Foreskin fibroblast (primary cell): ENCODE measurements at places on chromosomes 7 and 10.

DNA sequence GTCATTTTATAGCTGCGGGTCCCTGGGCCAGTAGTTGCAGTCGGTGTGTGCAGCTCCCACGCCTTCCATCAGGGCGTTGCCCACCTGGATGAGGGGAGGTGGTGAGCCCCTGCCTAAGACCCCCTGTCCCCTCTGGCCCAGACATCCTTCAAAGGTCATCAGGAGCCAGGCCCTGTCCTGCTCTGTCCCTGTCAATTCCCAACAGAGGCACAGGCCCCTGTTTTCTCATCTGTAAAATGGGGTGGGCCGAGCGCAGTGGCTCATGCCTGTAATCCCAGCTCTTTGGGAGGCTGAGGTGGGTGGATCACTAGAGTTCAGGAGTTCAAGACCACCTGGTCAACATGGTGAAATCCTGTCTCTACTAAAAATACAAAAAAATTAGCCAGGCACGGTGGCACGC, 128.5 kb upstream of the TNRC18 start:
- DNase-seq = no peak

- peak; percentile 3 for DNase-seq
Observed at GRCh38 chr10:89981891-89982290, 280.5 kb downstream of the KIF20B start.

- DNase-seq = no peak
Observed at GRCh38 chr7:119630406-119630969, 642.5 kb upstream of the KCND2 start.

DNA sequence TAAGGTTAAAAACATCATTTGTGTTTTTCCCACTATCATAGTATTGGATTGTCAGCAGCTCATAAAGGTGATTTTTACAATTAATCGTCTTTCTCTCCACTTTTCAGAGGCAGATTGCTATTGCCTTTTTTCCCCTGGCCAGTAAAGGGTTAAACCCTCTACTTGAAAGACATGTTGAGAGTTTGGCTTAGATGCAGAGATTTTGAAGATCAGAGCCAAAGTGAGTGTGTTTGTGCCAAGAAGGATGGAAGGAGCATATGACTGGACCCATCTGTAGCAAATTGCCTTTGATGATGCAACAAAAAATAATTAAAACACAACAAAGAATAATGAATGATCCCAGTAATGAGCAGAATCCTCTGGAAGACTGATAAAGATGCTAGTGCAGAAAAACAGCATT, 373.1 kb downstream of the MALRD1 start:
- no peak for DNase-seq

GRCh38 chr7:126804604-126805003, 448.1 kb downstream of the GRM8 start:
- DNase-seq = no peak

DNA sequence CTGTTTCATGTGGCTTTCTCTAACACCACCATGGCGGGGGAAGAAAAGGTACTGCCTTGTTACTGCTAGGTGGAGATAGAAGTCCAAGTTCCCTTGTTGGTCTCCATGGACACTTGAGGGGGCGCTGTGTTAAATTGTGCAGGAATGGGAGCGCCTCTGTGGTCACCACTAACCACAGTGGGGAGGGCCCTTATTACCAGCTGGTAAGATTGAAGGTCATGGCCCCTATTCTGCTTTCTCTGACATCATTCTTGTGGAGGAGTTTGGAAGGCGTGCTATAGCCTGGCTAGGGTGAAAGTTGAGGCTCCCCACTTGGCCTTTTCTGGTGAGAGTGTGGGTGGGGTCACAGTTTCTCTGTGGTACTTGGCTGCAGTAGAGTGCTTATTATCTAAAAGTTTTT, 14.9 kb upstream of the MXI1 start:
- no peak for DNase-seq

- no peak for DNase-seq
Observed at GRCh38 chr7:7895754-7896153, 72.8 kb upstream of the GLCCI1 start.

GRCh38 chr10:13787015-13787421, 200.3 kb downstream of the PRPF18 start:
- no peak for DNase-seq

DNA sequence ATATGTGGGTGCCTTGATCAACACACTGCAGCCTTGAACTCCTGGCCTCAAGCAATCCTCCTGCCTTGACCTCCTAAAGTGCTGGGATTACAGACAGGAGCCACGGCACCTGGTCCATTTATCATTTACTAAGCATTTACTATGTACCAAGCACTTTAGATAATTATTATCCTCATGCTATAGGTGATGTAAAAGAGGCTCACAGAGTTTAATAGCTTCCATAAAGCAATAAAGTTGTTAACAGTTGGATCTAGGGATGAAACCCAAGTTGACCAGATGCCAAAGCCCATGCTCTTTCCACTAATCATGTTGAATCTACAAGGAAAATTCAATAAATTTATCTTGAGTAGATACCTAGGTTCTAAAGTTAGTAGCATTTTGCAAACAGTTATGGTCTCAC, 5.0 kb downstream of the NAPEPLD start:
- DNase-seq = no peak

GRCh38 chr7:139367438-139368155, 7.9 kb downstream of the LUC7L2 start:
- DNase-seq = no peak

- peak; percentile 79 for DNase-seq
Observed at GRCh38 chr7:464454-465401, 54.9 kb downstream of the PDGFA start.

- peak; percentile 89 for DNase-seq
Observed at GRCh38 chr7:80634505-80634904, 3.9 kb upstream of the CD36 start.

DNA sequence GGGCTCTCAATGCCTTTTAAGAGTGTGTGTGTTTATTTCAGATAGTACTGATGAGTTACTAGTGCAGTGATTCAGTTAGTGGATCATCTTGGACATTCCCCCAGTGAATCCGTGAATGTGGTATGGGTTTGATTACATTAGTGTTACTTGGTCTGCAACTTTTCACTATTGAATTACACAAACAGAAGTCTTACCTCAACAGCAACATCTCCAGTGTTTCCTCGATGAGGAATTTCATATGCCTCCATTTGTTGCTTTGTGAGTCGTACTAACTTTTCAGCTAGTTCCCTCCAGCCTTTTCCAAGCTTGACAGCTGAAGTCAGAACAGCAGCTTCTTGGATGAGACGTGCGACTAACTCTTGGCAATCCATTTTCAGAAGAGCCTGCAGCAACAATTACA, 63.2 kb downstream of the MACC1 start:
- no peak for DNase-seq

GRCh38 chr10:124469956-124470484, 8.4 kb downstream of the LHPP start:
- DNase-seq = no peak

GRCh38 chr7:12543586-12543985, 26.9 kb upstream of the SCIN start:
- no peak for DNase-seq

- no peak for DNase-seq
Observed at GRCh38 chr7:144763291-144763690, 72.6 kb downstream of the TPK1 start.

- DNase-seq = no peak
Observed at GRCh38 chr10:117950408-117950807, 96.3 kb downstream of the RAB11FIP2 start.

- no peak for DNase-seq
Observed at GRCh38 chr7:2608921-2609411, 22.8 kb upstream of the TTYH3 start.

GRCh38 chr7:99842926-99843325, 15.1 kb downstream of the CYP3A43 start:
- no peak for DNase-seq

DNA sequence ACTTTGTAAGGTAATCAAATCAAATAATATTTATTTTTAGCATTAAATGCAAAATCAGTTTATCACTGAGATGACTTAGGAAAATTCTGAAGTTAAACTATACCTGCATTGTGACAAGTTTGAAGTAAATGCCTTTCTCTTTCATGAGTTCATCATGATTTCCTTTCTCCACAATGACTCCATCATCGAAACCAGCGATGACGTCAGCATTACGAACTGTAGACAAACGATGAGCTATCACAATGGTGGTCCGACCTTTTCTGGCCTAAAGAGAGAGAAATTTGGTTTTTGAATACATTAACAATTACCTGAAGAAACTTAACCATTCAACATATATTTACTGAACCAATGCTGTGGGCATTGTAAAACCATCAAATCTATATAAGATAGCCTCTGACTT, 54.9 kb downstream of the ABCB1 start:
- DNase-seq = no peak

DNA sequence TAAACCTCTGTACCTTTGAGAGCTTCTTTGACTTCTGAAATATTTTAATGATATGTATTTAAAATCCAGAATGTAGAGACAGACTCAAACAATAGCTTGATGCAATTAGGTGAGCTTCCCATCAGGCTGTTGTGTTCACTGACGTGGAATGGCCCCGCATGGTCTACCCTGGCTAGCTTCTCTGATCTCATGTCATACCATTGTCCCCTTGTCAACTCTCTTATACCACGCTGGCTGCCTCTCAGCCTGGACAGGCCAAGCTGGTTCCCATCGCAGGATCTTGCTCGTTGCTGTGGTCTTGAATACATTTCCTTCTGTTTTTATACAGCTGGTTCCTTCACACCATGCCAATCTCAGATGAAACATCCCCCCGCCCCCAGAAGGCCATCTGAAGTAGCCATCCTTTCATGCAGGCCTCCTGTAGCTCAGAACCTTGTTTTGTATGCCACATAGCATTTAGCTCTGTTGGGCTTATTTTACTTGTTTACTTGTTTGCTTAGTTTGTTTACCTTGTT, 84.2 kb downstream of the FANK1 start:
- no peak for DNase-seq

GRCh38 chr10:31152421-31153135, 120.9 kb upstream of the ZNF438 start:
- no peak for DNase-seq

- DNase-seq = no peak
Observed at GRCh38 chr10:114682121-114682520, 24.0 kb upstream of the ABLIM1 start.

DNA sequence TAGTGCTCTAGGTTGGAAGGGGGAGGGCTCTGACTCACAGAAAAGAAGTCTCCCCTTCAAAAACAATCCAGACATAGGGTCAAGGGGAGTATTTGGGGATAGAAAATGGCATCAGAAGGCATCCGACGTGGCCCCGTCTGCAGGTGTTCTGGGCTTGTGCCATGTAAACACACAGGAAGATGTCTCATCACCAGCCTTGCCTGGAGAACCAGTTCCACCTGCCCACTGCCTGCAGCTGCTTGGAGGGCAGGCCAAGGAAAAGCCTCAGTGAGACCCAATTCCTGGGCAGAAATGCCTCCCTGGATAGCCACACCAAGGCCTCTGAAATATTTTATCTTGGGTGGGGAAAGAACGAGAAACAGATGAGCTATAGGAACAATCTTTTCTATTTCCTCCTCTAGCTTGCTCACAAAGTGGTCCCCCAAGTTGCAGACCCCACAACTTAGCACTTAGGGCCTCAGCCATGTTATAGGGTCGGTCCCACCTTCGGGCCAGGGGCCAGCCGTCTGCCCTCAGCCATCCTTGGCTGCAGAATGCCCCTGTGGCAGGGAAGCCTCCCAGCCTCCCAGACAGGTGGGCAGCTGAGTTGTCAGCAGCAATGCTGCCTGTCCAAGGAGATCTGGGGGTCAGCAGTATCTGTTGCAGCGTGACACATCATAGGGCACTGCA, 54.3 kb upstream of the ECHDC3 start:
- no peak for DNase-seq

GRCh38 chr10:109619914-109620313, 303.4 kb downstream of the XPNPEP1 start:
- no peak for DNase-seq
